ENCODE measurements at places on chromosomes 2 and 18. TPM values are rescaled to one million over a fixed set of nuclear protein-coding genes. Genes with fewer than 3 reads are reported as not detected.

DNA sequence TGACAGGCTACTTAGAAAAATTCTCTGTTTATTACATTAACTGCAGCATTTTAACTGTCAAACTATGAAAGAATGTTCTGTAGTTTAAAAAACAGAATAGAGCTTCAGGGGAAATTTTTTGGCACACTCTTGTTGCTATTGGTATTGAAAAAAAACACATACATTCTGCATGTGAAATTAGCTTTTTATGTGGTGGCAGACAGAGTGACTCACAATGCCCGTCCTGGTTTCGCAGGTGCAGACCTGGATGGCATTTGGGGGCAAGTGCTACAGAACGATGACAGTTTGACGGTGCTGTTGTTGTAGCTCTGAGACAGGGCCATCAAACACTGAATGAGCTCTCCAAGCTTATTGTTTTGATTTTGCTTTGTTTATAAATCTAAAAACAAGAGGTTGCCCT, 105.0 kb upstream of the MAP3K20 start:
- H3K4me3 ChIP-seq: no peak overlapping the region
- no peak for DNase-seq
- no peak overlapping the region for H3K27ac ChIP-seq
- H3K27me3 ChIP-seq: no peaks in the 10 kb centered on the region
- no peaks in the 10 kb centered on the region for H3K36me3 ChIP-seq
- H3K4me1 ChIP-seq: no peaks in the 10 kb centered on the region

DNA sequence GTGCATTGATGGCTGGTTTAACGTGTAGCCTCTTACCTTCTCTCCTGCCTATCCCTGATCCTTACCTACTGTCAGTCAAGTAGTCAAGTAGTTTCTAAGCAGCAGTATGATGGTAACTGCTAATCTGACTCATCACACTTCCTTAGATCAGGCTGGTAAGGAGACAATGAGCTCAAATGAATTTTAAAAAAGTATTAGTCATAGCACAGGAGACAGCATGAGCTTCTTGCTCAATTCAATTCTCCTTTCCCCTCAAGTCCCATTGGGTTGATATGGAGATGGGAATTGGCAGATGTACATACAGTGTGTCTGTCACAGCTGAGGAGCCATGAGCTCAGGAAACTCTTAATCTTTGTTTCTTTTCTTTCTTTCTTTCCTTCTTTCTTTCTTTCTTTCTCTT, 799.7 kb downstream of the LRP1B start:
- no peak for DNase-seq
- H3K4me3 ChIP-seq: no peak overlapping the region
- H3K27ac ChIP-seq: no peak overlapping the region
- no peaks in the 10 kb centered on the region for H3K27me3 ChIP-seq
- H3K36me3 ChIP-seq: no peaks in the 10 kb centered on the region

DNA sequence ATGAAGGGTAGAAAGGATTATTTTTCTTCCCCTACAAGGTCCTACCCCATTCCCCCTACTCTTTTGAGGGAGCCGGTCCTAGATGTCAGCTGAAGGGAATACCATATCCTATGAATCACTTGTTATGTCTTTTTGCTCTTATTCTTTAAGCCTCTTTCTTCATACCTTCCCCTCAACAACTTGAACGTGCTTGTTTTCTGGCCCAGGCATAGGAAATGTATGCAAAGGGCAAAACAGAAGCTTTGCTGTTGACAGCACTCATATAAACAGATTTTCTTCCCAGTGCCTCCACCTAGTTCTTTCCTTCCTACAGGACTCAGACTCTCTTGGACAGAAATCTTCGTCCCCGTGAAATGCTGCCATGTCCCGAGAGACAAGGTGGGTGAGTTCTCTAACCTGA, 64.6 kb downstream of the TMEM17 start:
- no peaks in the 10 kb centered on the region for H3K27me3 ChIP-seq
- no peak overlapping the region for H3K27ac ChIP-seq
- DNase-seq: no peak
- H3K4me1 ChIP-seq: no peaks in the 10 kb centered on the region
- H3K36me3 ChIP-seq: no peaks in the 10 kb centered on the region

GRCh38 chr18:8883409-8883668, 178.0 kb downstream of the MTCL1 start:
- no peaks in the 10 kb centered on the region for H3K4me1 ChIP-seq
- no peak overlapping the region for H3K4me3 ChIP-seq
- no peak for DNase-seq
- no peaks in the 10 kb centered on the region for H3K27me3 ChIP-seq
- no peak overlapping the region for H3K27ac ChIP-seq

DNA sequence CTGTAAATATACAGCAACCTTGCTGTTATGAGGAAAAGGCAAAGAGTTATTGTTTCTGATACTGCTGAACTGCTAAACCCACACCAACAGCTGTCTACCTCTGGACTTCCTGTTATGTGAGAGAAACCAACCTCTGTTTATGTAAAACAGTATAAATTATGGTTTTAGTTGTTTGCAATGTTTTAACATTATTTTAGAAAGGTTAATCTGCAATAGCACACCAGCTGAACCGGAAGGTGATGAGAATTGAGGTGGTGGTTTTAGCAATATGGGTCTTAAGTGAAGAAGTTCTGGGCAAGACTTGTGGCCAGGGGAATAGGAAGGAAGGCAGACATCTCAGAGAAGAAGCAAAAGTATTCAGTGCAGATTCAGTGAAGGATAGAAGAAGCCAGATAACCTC, 237.8 kb downstream of the PLCL1 start:
- H3K27me3 ChIP-seq: no peaks in the 10 kb centered on the region
- H3K36me3 ChIP-seq: no peaks in the 10 kb centered on the region

GRCh38 chr18:6835345-6835744, 105.8 kb downstream of the ARHGAP28 start:
- DNase-seq: no peak
- H3K36me3 ChIP-seq: peaks cover 2% of the 10 kb centered on the region
- H3K4me1 ChIP-seq: no peaks in the 10 kb centered on the region
- no peak overlapping the region for H3K4me3 ChIP-seq

- no peaks in the 10 kb centered on the region for H3K4me1 ChIP-seq
- H3K27me3 ChIP-seq: no peaks in the 10 kb centered on the region
- no peak for DNase-seq
- no peak overlapping the region for H3K4me3 ChIP-seq
Measured at GRCh38 chr2:120398051-120398995, 52.4 kb downstream of the INHBB start.

DNA sequence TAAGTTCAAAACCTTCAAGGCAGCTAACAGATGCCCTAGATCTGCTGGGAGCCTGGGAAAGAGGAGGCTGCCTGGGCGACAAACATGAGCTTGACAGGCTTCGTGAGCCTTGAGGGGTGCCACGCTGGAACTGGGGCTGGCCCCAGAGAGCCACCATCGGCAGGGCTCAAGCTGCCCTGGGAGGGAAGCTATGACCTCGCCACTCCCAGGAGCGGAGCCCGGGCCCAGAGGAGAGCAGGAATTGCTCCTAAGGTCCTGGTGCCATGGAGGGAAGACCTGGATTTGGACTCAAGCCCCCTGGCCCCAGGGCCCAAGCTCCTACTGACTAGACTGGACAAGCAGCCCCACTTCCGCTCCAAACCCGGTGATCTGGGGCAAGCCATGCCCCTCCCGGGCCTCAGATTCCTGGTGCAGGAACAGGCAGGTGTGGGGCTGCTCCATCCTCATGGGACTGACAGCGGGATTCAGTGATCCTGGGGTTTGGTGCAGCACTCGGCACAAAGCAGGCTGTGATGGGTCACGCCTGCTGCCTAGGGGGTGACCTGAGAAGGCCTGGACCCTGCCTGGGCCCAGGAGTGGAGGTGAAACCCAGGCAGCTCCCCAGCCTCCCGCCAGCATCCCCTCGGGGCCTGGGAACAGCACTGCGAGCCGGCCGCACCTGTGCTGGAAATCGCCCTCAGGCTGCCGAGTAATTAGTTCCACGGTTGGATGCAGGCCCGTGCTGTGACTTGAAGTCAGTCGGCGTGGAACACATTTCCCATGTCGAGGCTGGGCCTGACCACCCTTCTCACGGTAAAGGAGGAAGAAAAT, 246.9 kb downstream of the NDUFA10 start:
- no peaks in the 10 kb centered on the region for H3K27me3 ChIP-seq
- no peak for DNase-seq
- H3K4me3 ChIP-seq: no peak overlapping the region

- H3K36me3 ChIP-seq: no peaks in the 10 kb centered on the region
- H3K4me1 ChIP-seq: no peaks in the 10 kb centered on the region
- H3K4me3 ChIP-seq: no peak overlapping the region
- no peak overlapping the region for H3K27ac ChIP-seq
Measured at GRCh38 chr2:23607925-23608324, 222.9 kb downstream of the KLHL29 start.

DNA sequence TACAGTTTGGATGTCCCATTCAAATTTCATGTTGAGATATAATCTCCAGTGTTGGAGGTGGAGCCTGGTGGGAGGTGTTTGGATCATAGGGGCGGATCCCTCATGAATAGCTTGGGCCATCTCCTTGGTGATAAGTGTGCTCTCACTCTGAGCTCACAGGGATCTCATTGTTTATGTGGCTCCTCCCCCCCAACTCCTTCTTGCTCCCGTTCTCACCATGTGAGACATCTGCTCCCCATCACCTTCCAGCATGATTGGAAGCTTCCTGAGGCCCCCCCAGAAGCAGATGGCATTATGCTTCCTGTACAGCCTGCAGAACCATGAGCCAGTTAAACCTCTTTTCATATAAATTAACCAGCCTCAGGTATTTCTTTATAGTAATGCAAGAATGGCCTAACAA, 3.0 kb upstream of the INPP1 start:
- H3K27ac ChIP-seq: no peak overlapping the region
- H3K36me3 ChIP-seq: no peaks in the 10 kb centered on the region
- no peak for DNase-seq
- no peaks in the 10 kb centered on the region for H3K27me3 ChIP-seq
- no peak overlapping the region for H3K4me3 ChIP-seq
- no peaks in the 10 kb centered on the region for H3K4me1 ChIP-seq

DNA sequence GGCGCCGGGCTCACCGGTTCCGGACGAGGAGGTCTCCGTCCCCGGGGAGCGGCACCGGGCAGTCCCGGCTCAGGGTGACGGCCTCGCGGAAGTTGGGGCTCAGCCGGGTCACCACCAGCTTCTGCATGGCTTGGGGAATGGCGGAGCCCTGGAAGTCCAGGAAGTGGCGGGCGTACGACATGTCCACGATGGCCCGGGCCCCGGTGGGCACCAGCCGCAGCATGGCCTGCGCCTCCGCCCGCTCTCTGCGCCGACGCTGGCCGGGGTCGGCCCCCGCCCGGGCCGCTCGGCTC, 157 bp downstream of the PTGR3 start:
- H3K27ac ChIP-seq: peak overlapping the region; percentile 99
- H3K36me3 ChIP-seq: no peaks in the 10 kb centered on the region
- DNase-seq: no peak
- H3K4me3 ChIP-seq: peak overlapping the region; percentile 54

- no peak overlapping the region for H3K27ac ChIP-seq
- H3K27me3 ChIP-seq: no peaks in the 10 kb centered on the region
- H3K4me3 ChIP-seq: no peak overlapping the region
- H3K4me1 ChIP-seq: no peaks in the 10 kb centered on the region
- DNase-seq: no peak
Measured at GRCh38 chr18:45164551-45164950, 450.7 kb upstream of the SLC14A2 start.

DNA sequence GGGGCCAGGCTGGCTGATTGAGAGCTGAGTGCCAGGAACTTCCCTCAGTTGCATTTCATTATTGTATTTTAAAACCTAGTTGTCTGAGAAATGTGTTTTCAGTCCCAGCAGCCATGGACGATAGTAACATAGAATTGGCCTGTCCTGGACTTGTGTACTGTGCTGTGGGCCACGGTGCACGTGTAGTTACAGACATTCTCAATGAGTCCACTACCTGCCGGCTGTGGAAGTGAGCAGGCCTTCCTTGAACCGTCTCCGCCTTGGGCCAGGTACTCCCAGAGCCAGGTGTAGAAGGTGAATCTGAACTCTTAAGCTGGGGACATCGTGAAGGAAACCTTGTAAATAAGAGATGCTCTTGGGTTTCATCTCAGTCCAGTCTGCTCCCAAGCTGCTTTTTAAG, 47.0 kb downstream of the UBE2F start:
- H3K4me1 ChIP-seq: no peaks in the 10 kb centered on the region
- H3K27ac ChIP-seq: no peak overlapping the region
- H3K4me3 ChIP-seq: no peak overlapping the region
- H3K36me3 ChIP-seq: no peaks in the 10 kb centered on the region

DNA sequence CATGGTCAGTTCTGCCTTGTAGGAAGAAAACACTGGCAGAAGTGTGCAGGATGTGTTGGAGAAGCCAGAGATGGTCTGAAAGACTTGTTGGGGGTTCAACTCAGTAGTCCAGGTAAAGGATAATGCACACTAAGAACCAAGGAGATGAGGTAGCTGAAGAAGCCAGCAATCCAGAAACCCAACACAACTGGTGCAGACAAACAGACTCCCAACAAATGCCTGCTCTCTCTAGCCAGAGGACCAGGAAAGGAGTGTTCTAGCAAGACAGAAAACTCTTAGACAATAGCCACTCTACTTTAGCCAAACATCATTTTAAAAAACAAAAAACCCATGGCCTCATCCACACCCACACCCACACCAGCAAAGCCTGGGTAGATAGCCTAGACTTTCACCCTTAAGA, 33.9 kb downstream of the EVA1A start:
- no peak for DNase-seq
- H3K27ac ChIP-seq: no peak overlapping the region
- H3K4me3 ChIP-seq: no peak overlapping the region
- H3K36me3 ChIP-seq: no peaks in the 10 kb centered on the region
- H3K4me1 ChIP-seq: no peaks in the 10 kb centered on the region

DNA sequence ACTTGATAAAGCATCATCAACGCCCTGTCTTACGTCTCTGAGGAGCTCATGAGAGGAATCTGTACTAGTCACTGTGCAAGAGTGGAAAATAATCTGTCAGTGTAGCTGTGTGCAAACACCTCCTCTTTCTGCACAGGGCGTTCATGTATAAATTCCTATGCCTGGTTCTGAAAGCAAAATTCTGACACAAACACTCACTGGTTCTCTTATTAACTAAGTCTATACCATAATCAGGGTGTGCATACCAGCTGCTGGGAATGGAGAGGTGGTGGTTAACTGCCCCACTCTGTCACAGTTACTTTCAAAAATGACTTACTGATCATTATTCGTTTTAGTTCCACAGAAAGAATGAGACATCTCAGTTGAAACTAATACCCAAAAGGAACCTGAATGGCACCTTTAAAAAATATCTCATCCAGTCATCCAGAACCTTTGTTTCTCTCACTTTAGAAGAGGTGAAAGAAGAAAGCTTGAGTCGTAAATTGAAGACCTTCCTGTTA, 35.7 kb downstream of the STK39 start:
- H3K36me3 ChIP-seq: no peaks in the 10 kb centered on the region
- DNase-seq: no peak
- no peak overlapping the region for H3K27ac ChIP-seq

The VWC2L gene
- total RNA-seq: not detected

The RGPD4 gene
- total RNA-seq: not detected

The RAB17 gene
- 4.6 TPM for total RNA-seq

The KLHL29 gene
- total RNA-seq: 8.7 TPM

The EPHA4 gene
- 45.6 TPM for total RNA-seq

The METTL21A gene
- total RNA-seq: 9.1 TPM

The MOCOS gene
- total RNA-seq: 1.7 TPM

The LIMS4 gene
- not detected for total RNA-seq

The HPCAL1 gene
- 15.6 TPM for total RNA-seq

Data from uterus (tissue), 4 donors.